ENCODE measurements at places on chromosomes 6 and 20. TPM values are rescaled to one million over a fixed set of nuclear protein-coding genes. Genes with fewer than 3 reads are reported as not detected.

Gene ZNF512B
- 12.1 TPM for total RNA-seq

Gene HLA-DRA
- total RNA-seq = 252 TPM

Gene FKBP1C
- not detected for total RNA-seq

DNA sequence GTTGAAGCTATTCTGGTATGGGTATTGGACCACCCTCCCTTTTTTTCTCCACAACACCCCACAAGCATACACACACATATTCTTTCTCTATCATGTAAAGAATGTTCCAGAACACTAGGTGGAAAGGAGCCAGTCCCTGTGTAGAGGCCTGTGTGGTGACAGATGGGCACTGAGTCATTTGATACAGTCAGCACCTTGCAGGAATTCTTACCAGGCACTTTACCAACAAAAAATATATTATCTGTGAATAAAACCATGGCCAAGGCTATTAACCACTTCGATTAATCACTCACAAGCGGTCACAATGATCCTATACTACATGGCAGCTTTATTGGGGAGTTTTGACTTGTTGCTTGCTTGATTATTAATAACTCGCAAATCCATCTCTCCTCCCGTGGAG is 149.5 kb downstream of the BFSP1 start:
- no peak overlapping the region for H3K4me3 ChIP-seq
- no peaks in the 10 kb centered on the region for H3K27me3 ChIP-seq
- H3K36me3 ChIP-seq = no peaks in the 10 kb centered on the region

- H3K27me3 ChIP-seq = no peaks in the 10 kb centered on the region
- DNase-seq = no peak
- no peak overlapping the region for H3K4me3 ChIP-seq
- H3K27ac ChIP-seq = no peak overlapping the region
- H3K36me3 ChIP-seq = no peaks in the 10 kb centered on the region
- no peaks in the 10 kb centered on the region for H3K4me1 ChIP-seq
Measured at GRCh38 chr6:169106176-169106575, 147.5 kb downstream of the THBS2 start.

GRCh38 chr20:59891581-59891980 is 41.9 kb downstream of the SYCP2 start:
- no peak overlapping the region for H3K4me3 ChIP-seq
- H3K36me3 ChIP-seq = no peaks in the 10 kb centered on the region
- no peaks in the 10 kb centered on the region for H3K27me3 ChIP-seq
- no peak overlapping the region for H3K27ac ChIP-seq

DNA sequence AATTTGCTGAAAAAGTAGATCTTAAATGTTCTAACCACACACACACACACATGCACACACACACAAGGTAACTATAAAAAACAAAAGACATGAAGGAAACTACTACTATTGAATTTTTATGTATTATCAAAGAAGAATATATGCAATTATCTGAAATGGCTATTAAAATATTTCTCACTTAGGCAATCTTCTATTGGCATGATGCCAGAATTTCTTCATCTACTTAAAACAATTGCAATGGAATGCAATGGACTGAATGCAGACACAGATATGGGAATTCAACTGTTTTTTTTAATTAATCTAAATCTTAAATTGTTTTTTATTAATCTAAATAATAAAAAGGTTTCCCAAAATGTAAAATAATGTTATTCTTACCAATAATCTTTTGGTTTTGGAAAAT is 152.6 kb upstream of the SMLR1 start:
- no peak for DNase-seq
- H3K4me3 ChIP-seq = no peak overlapping the region
- no peaks in the 10 kb centered on the region for H3K4me1 ChIP-seq
- H3K27me3 ChIP-seq = no peaks in the 10 kb centered on the region
- no peak overlapping the region for H3K27ac ChIP-seq

DNA sequence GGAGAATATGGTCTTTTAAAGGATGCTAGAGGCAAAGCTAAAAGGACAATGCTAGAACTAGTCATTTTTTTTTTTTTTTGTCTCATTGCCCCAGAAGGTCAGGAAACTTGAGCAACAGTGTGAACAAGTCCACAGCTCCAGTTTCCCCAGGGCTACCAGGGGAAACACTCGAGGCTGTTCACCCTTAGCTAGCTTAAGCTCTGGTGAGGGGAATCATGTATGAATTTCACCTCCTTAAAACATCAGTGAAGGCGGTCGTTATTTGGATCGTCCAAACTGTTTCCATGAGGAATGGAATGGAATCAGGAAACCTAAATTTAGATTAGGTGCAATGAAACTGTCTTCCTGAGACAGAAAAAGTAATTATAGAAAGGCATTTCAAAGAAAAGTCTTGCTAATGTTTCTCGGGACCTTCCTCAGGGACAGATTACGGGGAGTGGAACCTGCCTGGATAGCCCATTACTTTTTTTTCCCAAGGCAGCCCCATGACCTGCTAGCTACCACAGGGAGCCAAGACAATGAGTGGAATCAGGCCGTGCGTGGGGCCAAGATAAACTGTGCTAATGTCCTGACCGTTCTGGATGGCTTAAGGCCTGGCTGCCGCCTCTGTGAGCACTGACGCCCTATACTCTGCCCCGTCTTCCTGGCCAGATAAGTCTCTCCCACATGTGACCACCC is 164.8 kb upstream of the SGK1 start:
- H3K4me1 ChIP-seq = peaks cover 7% of the 10 kb centered on the region
- no peaks in the 10 kb centered on the region for H3K36me3 ChIP-seq
- H3K27me3 ChIP-seq = no peaks in the 10 kb centered on the region
- no peak for DNase-seq
- H3K27ac ChIP-seq = peak overlapping the region; percentile 23
- H3K4me3 ChIP-seq = no peak overlapping the region
